ENCODE measurements at places on chromosomes 16 and 17. TPM values are rescaled to one million over a fixed set of nuclear protein-coding genes. Genes with fewer than 3 reads are reported as not detected.
A peak's percentile ranks its signal among the peaks of the same experiment; 100 is the strongest.

The IL32 gene
- total RNA-seq = 44.1 TPM

The USP7 gene
- total RNA-seq = 106 TPM

The C16orf86 gene
- total RNA-seq = 2.8 TPM

- peak overlapping the region; percentile 65 for H3K4me3 ChIP-seq
- no peaks in the 10 kb centered on the region for H3K27me3 ChIP-seq
- no peak for DNase-seq
- peak overlapping the region; percentile 58 for H3K27ac ChIP-seq
- no peaks in the 10 kb centered on the region for H3K36me3 ChIP-seq
Observed at GRCh38 chr16:27779641-27780164, 229.8 kb downstream of the KATNIP start.

GRCh38 chr16:81231014-81231413 lies 7.5 kb upstream of the BCO1 start:
- no peaks in the 10 kb centered on the region for H3K4me1 ChIP-seq
- H3K4me3 ChIP-seq = no peak overlapping the region
- H3K27ac ChIP-seq = no peak overlapping the region

DNA sequence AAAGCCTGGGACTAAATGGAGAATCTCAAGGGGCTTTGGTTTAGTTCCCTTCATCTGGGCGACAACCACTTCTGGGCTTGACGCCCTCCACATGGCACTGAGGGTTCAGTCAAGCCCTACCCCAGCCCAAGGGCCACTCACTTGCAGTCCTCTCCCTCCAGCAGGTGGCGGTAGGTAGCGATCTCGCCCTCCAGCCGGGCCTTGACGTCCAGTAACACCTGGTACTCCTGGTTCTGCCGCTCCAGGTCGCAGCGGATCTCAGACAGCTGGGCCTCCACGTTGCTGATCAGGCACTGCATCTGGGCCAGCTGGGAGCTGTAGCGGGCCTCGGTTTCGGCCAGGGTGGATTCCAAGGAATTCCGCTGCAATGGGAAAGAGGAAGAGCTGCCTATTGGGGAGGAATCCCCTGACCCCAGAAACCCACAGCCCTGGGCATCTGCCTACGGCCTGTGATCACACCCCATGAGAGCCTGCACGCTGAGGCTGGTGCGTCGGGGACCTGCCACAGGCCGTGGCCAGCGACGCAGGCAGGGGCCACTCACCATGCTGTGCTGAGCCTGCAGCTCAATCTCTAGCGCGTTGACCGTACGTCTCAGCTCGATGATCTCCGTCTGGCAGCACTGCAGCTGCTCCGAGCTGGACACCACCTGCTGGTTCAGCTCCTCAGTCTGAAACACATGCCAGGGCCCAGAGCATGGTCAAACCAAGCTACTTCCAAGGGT lies 2.7 kb downstream of the KRT36 start:
- no peaks in the 10 kb centered on the region for H3K36me3 ChIP-seq
- no peaks in the 10 kb centered on the region for H3K27me3 ChIP-seq
- peaks cover 9% of the 10 kb centered on the region for H3K4me1 ChIP-seq
- H3K4me3 ChIP-seq = no peak overlapping the region

All from type B pancreatic cell (in vitro differentiated cells).